Forelimb muscle (tissue), 1 donor: ENCODE measurements at places on chromosomes 2 and 18. TPM values are rescaled to one million over a fixed set of nuclear protein-coding genes. Genes with fewer than 3 reads are reported as not detected.

DNA sequence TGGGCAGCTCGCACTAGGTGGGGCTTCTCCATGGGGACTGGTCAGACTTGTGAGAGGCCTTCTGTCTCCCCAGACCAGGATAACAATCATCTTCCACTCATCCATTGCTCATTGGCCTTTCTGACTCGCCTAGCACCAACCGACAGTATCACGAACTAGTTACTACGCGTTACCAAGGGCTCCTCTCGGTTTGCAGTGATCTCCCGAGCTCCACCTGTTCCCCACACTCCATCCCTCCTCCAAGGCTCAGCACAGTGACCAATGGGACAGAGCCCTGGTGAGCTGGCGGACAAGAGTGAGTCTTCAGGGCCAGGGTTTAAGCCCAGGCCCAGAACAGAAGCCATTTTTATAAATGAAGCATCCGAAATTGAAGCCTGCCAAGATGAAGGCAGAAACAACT lies 42.8 kb upstream of the SMAD7 start:
- DNase-seq, result no peak

PTPRN gene
- polyA plus RNA-seq, result 0.13 TPM

KCNK3 gene
- 1.6 TPM for polyA plus RNA-seq

GRCh38 chr18:3180325-3180724 lies 39.4 kb downstream of the MYOM1 start:
- no peak for DNase-seq

DNA sequence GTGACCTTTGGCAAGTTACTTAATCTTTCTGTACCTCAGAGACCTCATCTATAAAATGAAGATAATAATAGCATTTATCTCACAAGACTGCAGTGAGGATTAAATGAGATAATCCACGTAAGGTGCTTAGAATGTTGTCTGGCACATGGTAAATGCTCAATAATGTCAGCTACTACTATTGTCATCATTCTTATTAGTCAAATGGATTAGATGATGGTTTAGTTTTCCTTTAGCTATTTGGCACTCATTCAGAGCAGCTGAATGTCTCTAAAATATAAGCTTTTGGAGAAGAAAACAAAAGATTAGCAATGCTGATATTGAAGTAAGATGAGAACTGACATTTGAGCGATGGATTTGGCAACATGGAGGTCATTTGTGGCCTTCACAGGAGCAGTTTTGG lies 125.1 kb downstream of the AQP4 start:
- DNase-seq, result no peak

- DNase-seq, result peak; percentile 67
Observed at GRCh38 chr18:2060086-2060485, 511.2 kb downstream of the METTL4 start.

DNA sequence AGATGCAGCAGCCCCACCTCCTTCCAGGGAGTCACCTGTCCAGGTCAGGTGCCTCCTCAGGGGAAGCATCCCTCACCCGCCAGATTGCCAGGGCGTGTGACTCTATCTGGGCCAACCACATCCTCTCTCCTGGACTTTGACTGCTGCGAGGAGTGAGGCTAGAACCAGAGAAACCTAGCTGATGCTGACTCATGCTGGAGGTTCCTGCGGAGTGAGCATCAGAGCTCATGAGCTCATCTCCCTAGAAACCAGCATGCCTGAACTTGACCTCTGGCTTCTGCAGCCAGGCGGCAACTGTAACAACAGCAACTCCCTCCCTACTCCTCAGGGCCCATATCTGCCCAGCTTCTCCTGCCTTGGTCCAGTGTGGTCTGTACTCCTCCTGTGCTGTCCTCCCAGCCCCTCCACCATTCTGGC lies 28.3 kb upstream of the NT5DC4 start:
- no peak for DNase-seq

DNA sequence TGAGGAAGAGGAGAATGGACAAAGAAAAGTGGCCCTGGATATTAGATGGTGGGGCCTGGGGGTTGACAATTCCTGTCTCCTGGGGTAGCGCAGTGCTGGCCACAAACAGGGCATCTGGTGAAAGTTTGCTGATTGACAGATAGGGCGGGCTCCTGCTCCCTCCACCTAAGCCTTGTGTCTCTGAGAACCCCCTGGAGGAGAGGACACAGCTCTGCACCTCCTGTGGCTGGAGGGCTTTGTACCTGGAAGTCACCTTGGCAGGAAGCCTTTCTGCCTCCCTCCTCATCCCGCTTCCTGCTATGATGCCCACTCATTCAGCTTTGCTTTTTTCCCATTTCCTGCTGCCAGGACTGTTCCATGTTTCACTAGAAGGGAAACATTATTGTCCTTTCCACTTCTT lies 72.4 kb downstream of the RHOB start:
- no peak for DNase-seq

DNA sequence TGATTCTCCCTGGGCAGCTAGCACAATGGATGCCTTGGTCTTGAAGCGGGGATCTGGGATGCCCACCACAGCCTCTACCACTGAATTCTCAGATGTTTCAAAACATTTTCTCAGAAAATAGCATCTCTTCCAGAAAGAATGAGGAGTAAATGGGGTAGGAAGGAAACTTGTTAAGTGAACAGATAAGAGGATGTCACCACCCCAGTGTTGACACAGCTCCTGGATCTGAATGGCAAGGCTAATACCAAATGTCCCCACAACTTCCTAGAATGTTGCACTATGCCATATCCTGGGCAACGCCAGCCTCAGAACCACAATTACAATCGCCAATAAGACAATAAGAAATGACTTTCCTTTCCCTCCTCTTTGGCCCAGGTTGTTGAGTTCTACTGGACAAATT lies 177.2 kb downstream of the BCL11A start:
- no peak for DNase-seq

MRO gene
- polyA plus RNA-seq, result 0.33 TPM

GRCh38 chr2:237192881-237193280 lies 107.2 kb downstream of the COPS8 start:
- no peak for DNase-seq

- DNase-seq, result no peak
Observed at GRCh38 chr2:203997980-203998809, 61.6 kb downstream of the ICOS start.

- no peak for DNase-seq
Observed at GRCh38 chr2:18860179-18860578, 270.8 kb upstream of the NT5C1B start.

GRCh38 chr18:9244376-9244775 lies 90.2 kb upstream of the TWSG1 start:
- DNase-seq, result no peak

DNA sequence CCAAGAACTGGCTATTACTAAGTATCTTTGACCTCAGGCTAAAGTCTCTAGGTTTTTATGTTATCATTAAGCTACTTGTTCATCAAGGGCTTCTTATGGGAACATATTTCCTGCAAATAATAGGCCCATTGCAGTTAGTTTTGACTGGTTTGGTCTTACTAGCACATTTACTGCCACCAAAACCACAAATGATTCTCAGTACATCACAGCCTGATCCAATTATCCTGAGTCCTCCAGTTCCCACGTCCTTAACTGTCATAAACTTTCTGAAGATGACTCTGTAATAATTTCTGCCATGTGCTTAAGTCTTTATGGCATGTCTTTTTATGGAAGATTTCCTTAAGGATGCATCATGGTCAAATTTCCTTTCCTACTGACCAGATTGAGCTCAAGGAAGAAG lies 123.3 kb upstream of the TANK start:
- no peak for DNase-seq

GREB1 gene
- 10.2 TPM for polyA plus RNA-seq
